ENCODE measurements at places on chromosomes 12 and 14.
A peak's percentile ranks its signal among the peaks of the same experiment; 100 is the strongest.

DNA sequence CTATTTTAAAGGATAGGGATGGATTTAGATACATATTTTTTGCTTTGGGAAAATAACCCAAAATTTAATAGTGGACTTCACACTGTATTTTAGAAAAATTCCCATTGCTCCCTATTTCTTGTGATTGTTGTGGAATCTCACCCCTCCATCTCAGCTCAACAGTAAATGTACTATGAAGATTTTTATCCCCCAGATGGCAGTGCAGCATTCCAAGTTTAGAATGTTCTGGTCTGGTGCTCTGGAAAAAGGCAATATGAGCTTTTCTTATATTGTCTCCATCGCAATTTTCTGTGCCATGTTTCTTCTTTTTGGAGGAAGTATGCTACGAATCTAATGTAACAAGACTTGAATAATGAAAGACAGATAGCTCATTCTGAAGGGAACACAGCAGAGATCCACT is 471.7 kb upstream of the SYT1 start:
- DNase-seq, result no peak

DNA sequence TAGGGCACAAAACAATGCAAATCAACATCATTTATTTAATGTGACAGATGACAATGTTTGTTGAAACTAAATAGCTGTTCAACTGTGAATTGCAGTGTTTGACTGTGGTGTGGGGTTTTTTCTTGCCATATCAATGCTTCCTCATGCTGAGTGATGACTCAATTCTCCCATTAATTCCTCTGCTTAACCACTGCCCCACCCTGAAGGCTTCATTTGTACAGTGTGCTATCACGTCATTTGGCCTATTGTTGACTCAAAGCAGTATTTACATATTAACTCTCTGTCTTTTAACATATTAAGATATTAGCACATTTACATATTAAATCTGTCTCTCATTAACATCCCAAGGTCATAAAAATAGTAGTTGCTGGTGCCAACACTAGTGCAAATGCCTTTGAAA is 164.8 kb upstream of the NRXN3 start:
- peak; percentile 12 for DNase-seq

DNA sequence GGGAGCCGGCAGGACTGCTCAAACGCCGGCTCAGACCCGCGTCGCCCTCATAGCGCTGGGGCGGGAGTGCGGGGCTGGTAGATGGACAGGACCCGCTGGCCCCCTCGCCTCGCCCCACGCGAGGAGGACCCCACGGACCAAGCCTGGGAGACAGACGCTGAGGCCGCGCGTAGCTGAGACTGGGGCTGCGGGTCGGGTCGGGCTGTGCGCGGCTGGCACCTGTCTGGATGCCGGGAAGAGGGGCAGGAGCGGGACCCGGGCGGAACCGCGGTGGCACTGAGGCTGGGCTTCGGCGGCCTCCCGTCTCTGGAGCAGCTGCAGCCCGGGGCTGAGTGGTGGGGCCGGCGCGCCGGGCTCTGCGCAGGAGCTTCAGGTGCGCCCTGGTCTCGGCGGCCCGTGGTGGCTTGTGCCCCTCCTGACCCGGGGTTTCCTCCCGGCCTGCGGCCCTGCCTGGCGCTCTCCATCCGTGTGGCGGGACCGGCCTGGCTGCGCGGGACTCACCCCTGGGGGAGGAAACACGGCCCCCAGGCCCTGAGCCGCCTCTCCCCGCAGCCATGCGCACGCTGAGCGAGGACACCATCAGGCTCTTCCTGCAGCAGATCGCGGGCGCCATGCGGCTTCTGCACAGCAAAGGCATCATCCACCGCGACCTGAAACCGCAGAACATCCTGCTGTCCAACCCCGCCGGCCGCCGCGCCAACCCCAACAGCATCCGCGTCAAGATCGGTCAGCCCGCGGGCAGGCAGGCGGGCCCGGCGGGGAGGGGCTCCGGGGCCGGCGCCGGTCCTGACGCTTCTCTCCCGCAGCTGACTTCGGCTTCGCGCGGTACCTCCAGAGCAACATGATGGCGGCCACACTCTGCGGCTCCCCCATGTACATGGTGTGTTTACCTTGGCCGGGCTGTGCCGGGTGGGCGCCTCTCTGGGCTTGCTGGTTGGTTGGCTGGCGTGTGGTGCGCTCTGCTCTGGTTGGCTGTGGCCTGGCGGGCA is 14.0 kb downstream of the ULK1 start:
- no peak for DNase-seq

DNA sequence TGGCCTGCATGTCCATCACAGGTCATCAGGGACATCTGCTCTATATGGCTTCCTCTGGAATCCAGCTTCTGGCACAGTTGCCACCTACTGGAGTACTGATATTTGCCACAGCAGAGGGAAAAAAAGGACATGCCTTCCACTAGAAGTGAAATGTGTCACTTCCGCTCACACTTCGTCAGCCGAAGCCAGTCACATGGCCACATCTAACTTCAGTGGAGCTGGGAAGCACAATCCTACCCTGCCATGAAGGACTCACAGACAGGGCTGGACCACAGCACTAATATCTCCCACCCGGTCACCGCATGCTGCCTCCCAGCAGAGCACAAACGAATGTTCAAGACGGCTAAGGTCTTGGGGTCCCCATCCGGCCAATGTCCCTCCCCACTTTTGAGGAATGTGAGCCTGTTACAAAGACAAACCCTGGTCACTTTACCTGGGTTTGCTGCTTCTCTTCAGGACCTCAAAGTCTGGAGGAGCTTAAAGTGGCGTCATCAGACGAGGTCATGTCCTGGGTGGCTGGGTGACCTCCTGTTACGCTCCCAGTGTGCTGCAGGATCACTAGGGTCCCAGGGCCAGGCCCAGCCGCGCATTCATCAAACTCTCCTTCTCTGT is 98.6 kb downstream of the GCH1 start:
- no peak for DNase-seq

GRCh38 chr12:5511644-5512600 is 80.0 kb downstream of the NTF3 start:
- DNase-seq, result no peak

DNA sequence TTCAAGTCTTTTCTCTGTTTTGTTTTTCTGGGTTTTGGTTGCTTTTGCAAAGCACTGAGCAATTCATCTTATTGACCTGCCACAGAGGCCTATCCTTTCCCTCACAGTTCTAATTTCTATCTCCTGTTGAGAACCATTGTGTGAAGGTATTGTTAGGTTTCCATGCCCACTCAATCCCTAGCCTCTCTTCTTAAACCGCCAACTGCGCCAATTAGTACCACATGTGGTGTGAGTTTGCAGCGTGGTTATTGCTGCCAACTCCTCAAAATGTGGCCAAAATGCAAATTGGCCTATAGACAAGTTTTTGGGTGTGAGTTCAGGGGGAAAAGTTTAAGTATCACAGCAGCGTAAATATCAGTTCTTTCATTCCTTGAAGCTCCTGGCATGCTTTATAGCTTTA is 232.6 kb downstream of the FLRT2 start:
- no peak for DNase-seq

DNA sequence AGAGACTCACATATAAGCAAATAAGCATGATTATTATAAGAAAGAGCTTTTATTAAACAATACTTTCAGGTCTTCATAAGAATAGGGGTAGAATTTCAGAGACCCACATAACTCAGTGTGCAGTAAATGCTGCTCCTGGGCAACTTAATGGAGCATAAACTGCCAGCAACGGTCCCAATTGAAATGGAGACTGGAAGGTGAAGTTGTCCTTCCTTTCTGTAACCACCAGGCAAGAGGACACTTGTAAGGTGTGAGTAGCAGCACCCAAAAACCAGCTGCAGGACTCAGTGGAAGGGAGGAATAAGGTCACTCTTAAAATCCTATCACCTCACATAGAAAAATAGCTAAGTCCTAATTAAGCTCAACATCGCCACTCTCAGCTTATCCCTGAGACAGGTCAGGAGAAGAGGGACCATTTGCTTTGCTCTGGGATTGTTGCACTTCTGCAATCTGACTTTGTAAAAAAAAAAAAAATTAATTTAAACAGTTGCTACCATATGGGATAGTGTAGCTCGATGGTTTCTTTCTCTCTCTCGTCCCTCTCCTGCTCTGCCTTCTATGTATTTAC is 22.7 kb upstream of the LTA4H start:
- no peak for DNase-seq

GRCh38 chr12:31406345-31406744 is 80.4 kb upstream of the SINHCAF start:
- no peak for DNase-seq

- no peak for DNase-seq
Observed at GRCh38 chr12:94593822-94594442, 56.4 kb downstream of the TMCC3 start.

- DNase-seq, result no peak
Observed at GRCh38 chr12:40726366-40726765, 34.1 kb downstream of the CNTN1 start.

DNA sequence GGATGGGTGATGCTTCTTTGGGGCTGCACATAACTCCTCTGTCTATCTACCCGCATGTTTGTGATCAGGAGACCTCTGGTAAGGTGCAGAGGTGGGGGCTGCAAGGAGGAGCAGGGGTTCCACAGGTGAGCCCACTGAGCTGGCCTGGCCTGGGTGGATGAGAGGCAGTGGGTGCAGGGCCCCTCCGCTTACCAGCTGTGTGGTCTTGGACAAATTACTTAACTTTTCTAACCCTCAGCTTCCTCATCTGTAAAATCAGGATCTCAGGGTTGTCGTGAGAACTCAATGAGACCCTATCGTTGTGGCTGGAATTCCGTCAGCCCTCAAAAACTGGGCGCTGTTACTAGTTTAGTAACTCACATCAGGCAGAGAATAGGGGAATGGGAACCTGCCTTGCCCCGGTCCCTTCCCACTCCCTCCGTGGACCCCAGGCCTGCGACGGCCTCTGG is 7.5 kb downstream of the PTPN6 start:
- no peak for DNase-seq

GRCh38 chr12:47811072-47811396 is 8.7 kb downstream of the HDAC7 start:
- DNase-seq, result no peak

Data from DMS153 (cell line).